Gastrocnemius medialis (tissue), 4 donors: ENCODE measurements at places on chromosomes 16 and 17. TPM values are rescaled to one million over a fixed set of nuclear protein-coding genes. Genes with fewer than 3 reads are reported as not detected.

MED9 gene
- 27.0 TPM for total RNA-seq

DNA sequence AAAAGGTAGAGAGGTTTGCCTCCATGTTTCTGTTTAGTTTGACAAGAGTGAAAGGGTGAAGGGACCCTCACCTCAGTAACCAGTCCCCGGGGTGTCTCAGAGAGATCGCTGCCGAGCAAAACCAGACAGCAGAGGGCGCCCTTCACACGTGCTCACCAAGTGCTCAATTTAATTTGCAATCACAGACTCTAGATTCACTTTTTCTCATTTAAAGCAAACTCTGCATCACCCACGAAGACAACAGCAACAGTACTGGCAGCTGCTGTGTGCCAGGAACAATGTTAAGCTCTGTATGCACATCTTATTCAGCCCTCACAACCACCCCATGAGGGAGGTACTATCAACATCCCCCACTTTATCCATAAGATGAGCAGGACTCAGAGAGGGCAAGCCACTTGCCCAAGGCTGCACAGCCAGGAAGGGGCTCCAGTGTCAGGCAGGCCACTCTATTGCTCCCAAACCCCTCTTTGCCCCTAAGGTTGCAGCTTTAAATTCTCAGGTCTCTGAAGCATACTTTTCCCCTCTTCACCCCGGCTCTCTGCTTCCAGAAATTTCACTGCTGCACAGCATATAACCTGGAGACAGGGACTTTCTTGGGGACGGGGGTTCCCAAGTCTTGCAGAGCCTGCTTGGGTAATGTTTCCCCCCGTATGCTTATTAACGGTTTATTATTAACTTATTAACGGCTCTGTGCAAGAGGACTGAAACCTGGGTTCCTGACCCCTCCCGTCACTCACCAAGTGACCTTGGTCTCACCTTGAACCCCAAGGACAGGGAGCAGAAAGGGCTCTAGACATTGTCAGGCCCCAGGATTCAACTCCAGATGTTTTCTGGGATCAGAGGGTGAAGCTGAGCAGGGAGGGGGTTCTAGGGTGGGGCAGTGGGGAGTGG lies 70.9 kb downstream of the CNGB1 start:
- H3K4me1 ChIP-seq: no peaks in the 10 kb centered on the region
- H3K4me3 ChIP-seq: no peak overlapping the region
- H3K27ac ChIP-seq: no peak overlapping the region
- DNase-seq: no peak

- DNase-seq: no peak
- no peak overlapping the region for H3K27ac ChIP-seq
- no peaks in the 10 kb centered on the region for H3K27me3 ChIP-seq
Observed at GRCh38 chr16:10847176-10847575, 28.6 kb upstream of the TVP23A start.

CCL17 gene
- total RNA-seq: not detected

- no peaks in the 10 kb centered on the region for H3K27me3 ChIP-seq
- H3K27ac ChIP-seq: no peak overlapping the region
- H3K4me1 ChIP-seq: peaks cover 35% of the 10 kb centered on the region
- no peaks in the 10 kb centered on the region for H3K36me3 ChIP-seq
- no peak for DNase-seq
- no peak overlapping the region for H3K4me3 ChIP-seq
Observed at GRCh38 chr17:21374441-21375161, 1.6 kb upstream of the KCNJ12 start.
